ENCODE measurements at places on chromosomes 1 and 21. TPM values are rescaled to one million over a fixed set of nuclear protein-coding genes. Genes with fewer than 3 reads are reported as not detected.

AMPD1 gene
- total RNA-seq, result not detected

FAM76A gene
- total RNA-seq, result 13.7 TPM

SLC45A3 gene
- total RNA-seq, result 0.29 TPM

RPE65 gene
- not detected for total RNA-seq

GSTM5 gene
- total RNA-seq, result not detected

OPTC gene
- total RNA-seq, result not detected

FMN2 gene
- total RNA-seq, result not detected

LCE1E gene
- total RNA-seq, result not detected

RHCE gene
- 0.33 TPM for total RNA-seq

BTBD19 gene
- total RNA-seq, result 7.8 TPM

MYOM3 gene
- not detected for total RNA-seq

MMEL1 gene
- total RNA-seq, result 0.44 TPM

ZNF683 gene
- total RNA-seq, result 2.4 TPM

GRCh38 chr1:35945327-35945726 is 14.4 kb downstream of the AGO3 start:
- peaks cover 11% of the 10 kb centered on the region for H3K4me1 ChIP-seq
- H3K27ac ChIP-seq, result no peak overlapping the region
- no peak overlapping the region for H3K4me3 ChIP-seq
- H3K36me3 ChIP-seq, result no peaks in the 10 kb centered on the region
- no peak for DNase-seq

DNA sequence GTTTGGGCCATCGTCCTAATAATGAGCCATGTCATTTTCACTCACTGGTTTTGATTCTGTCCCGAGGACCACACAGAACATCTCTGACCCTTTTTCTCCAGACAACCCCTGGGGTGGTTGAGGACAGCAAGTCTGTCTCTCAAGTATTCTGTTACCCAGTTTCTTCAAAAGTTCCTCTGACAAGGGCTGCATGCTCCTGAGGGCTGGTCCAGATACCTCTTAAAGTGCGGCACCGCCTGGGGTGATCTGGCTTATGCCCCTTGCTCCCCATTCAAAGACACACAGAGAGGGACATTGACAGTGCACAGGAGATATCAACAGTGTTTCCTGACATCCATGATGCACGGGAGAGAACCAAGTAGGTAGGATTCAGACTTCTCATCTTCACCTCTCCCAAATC is 132.9 kb upstream of the EDN2 start:
- no peaks in the 10 kb centered on the region for H3K4me1 ChIP-seq
- H3K27me3 ChIP-seq, result no peaks in the 10 kb centered on the region
- no peak overlapping the region for H3K27ac ChIP-seq
- no peaks in the 10 kb centered on the region for H3K36me3 ChIP-seq
- H3K4me3 ChIP-seq, result no peak overlapping the region

- H3K4me3 ChIP-seq, result peak overlapping the region; percentile 74
- H3K36me3 ChIP-seq, result no peaks in the 10 kb centered on the region
- DNase-seq, result no peak
- peak overlapping the region; percentile 84 for H3K27ac ChIP-seq
- H3K27me3 ChIP-seq, result no peaks in the 10 kb centered on the region
These were observed 2.3 kb downstream of the SPEN start for GRCh38 chr1:15849775-15850324.

GRCh38 chr1:168945870-168946269 is 160.6 kb upstream of the ATP1B1 start:
- H3K36me3 ChIP-seq, result no peaks in the 10 kb centered on the region
- no peaks in the 10 kb centered on the region for H3K4me1 ChIP-seq
- DNase-seq, result no peak
- no peak overlapping the region for H3K27ac ChIP-seq
- H3K27me3 ChIP-seq, result no peaks in the 10 kb centered on the region

DNA sequence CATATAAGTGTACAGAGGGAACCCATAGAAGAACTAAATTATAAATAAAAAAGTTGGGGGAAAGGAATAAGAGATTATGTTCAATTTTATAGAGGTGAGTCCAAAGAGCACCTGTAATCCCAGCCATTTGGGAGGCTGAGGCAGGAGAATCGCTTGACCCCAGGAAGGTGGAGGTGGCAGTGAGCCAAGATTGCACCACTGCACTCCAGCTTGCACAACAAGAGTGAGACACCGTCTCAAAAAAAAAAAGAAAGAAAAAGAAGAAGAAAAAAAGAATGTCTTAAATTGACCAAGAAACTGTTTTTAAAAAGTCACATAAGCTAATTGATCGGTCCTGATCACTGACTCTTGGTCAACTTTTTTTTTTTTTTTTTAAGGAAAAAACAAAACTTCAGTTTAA is 19.1 kb upstream of the ATF3 start:
- H3K27ac ChIP-seq, result no peak overlapping the region
- H3K4me1 ChIP-seq, result no peaks in the 10 kb centered on the region
- no peaks in the 10 kb centered on the region for H3K36me3 ChIP-seq
- H3K4me3 ChIP-seq, result no peak overlapping the region

DNA sequence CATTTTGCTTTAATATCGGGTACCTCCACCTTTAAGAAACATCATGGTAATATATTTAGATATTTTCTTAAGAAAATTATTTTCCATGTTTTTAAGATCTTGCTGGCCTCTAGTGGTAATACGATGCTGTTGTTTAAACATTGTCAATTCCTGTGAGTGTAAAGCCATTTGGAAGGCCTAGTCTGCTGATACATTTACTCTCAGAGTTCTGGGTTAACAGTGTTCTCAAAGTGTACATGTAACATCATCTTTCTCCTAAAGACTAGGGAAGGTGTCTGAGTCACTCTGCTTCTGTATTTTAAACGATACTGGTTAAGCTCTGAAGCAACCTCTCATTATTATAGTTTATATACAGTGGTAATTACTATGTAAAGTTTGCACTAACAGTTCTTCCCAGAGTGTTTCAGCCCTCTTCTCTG is 189.1 kb downstream of the RASAL2 start:
- H3K4me3 ChIP-seq, result no peak overlapping the region
- H3K27ac ChIP-seq, result no peak overlapping the region
- no peaks in the 10 kb centered on the region for H3K27me3 ChIP-seq
- no peaks in the 10 kb centered on the region for H3K36me3 ChIP-seq
- DNase-seq, result no peak

DNA sequence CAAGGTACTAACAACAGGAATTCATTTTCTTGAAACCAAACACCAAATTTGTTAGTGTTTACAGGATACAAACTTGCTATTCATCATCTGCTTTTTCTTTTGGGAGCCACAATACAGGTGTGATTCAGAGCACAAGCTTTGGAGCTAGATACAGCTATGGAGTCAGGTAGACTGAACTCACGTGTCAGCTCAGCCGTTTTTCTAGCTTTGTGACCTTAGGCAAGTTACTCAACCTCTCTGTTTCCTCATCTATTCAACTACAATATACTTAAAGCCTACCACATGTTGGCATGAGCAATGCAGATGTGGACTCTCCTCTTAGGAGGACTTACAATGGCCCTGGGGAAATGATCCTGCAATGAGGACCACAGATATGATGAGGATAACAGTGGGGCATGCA is 6.3 kb downstream of the HTR1D start:
- no peak overlapping the region for H3K27ac ChIP-seq
- H3K36me3 ChIP-seq, result no peaks in the 10 kb centered on the region
- DNase-seq, result no peak
- H3K4me3 ChIP-seq, result no peak overlapping the region
- peaks cover 11% of the 10 kb centered on the region for H3K27me3 ChIP-seq

DNA sequence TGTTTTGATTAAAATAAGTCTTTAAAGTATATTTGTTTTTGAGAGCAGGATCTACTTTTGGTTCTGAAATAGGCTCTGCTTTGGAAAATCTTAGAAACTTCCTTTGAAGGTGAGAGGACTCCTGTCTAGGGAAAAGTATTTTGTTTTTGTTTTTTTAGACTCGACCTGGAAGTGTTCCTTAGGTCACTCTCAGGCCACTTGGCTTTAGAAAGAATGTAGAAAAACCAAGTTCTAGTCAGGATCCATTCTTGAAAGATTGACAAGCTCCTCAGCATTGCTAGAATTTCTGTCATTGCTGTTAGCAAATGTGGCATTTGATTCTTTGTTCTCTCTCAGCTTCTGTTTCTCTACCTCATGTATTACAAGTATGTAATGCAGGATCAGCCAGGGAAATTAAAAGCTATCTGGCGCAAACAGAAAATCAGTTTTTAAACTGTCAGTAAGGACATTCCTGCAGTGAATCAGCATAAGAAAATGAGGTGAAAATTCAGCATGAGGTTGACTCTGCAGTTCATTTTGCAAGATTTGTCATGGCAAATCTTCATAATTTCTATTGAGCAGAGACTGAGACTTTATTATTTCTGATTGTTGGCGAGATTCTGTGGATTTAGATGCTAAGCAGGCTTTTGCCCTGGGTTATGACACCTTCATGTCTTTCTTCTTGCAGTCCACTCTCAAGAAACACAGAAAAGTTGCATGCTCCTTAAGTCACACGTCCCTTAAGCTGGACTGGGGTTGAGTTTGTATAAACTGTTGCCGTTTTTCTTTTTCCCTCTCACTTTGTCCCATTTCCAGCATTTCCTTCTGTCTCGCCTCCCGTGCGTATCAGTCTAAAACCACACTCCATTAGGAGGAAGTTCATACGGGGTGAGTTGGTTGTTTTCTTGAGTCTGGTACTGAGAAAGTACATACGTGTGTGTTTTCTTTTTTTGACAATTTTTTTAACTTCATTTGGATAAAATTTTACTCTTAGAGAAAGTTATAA is 12.6 kb downstream of the NTPCR start:
- no peaks in the 10 kb centered on the region for H3K4me1 ChIP-seq
- no peak for DNase-seq
- no peaks in the 10 kb centered on the region for H3K27me3 ChIP-seq
- H3K4me3 ChIP-seq, result no peak overlapping the region
- H3K27ac ChIP-seq, result no peak overlapping the region

DNA sequence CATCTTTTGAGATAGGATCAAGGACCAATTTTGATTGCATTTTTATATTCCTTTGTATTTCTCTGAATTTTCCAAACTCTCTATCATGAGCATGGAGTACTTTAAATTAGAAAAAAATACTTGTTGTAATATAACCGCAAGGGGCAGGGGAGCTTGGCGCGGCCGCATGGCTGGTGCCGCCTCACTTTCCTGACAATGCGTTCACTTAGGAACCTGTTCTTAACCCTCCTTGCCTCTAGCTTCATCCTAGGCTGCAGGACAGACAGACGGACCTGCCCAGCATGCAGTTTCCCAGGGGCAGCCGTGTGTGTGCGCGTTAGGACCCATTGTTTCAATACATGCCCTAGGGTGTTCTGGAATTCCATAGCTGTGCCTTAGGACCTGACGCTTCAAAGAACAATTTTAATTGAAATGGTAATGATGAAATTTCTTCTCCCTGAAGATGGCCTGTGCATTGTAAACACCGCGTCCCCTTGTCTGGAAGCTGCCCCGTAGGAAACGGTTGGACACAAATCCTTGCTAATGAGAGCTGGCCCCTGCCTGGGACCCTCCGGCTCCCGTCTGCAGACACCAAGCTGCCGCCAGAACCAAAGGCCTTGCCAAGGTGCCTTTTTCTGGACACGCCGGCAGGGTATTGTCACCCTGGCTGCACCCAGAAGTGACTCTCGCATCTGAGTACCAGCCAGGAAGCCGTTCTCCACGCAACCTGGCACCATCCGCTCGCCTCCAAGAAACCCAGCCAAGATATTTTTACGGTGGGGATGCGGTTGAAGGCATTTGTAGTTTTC is 466.4 kb downstream of the NPHP4 start:
- no peaks in the 10 kb centered on the region for H3K27me3 ChIP-seq
- H3K27ac ChIP-seq, result no peak overlapping the region
- DNase-seq, result no peak

- H3K36me3 ChIP-seq, result no peaks in the 10 kb centered on the region
- H3K4me3 ChIP-seq, result no peak overlapping the region
- H3K27ac ChIP-seq, result no peak overlapping the region
- H3K4me1 ChIP-seq, result no peaks in the 10 kb centered on the region
These were observed 113.9 kb downstream of the RABGAP1L start for GRCh38 chr1:174273190-174273589.

DNA sequence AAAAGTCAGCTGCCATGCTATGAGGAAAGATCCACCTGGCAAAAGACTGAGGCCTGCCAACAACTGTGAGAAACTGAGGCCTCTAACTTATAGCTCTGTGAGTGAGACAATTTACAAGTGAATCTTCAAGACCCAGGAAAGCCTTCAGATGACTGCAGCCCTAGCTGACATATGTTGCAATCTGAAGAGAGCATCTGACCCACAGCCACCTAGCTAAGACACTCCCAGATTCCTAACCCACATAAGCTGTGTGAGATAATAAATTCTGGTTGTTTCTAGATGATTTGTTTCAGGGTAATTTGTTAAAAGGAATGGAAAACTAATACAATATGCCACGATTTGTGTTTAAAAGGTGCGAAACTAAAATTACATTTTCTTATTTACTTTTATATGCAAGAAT is 55.1 kb downstream of the HFM1 start:
- H3K4me3 ChIP-seq, result no peak overlapping the region
- no peaks in the 10 kb centered on the region for H3K4me1 ChIP-seq
- no peak for DNase-seq
- no peak overlapping the region for H3K27ac ChIP-seq
- H3K36me3 ChIP-seq, result no peaks in the 10 kb centered on the region

GRCh38 chr1:194300776-194301175 is 1114.4 kb upstream of the B3GALT2 start:
- H3K4me1 ChIP-seq, result no peaks in the 10 kb centered on the region
- DNase-seq, result no peak
- H3K27ac ChIP-seq, result no peak overlapping the region
- H3K36me3 ChIP-seq, result no peaks in the 10 kb centered on the region
- no peak overlapping the region for H3K4me3 ChIP-seq

DNA sequence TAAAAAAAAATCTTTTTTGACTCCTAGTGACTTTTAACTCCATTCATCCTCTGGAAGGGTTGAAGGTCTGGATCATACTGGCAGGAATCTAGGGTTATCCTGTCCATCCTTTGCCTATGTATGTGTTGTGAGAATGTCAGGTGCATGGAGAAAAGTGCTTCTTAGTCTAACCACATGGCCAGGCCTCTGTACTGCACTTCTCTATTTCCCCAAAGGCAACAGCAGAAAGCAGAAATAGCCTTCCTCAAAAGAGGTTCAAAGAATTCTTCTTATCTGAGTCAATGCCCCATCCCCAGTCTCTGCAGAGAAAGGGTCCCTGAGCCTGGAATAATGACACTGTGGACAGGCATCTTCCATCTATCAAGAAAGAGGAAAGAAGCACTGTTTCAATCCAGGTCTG is 85.7 kb upstream of the CD34 start:
- no peaks in the 10 kb centered on the region for H3K27me3 ChIP-seq
- DNase-seq, result no peak
- H3K4me3 ChIP-seq, result no peak overlapping the region
- no peaks in the 10 kb centered on the region for H3K36me3 ChIP-seq

DNA sequence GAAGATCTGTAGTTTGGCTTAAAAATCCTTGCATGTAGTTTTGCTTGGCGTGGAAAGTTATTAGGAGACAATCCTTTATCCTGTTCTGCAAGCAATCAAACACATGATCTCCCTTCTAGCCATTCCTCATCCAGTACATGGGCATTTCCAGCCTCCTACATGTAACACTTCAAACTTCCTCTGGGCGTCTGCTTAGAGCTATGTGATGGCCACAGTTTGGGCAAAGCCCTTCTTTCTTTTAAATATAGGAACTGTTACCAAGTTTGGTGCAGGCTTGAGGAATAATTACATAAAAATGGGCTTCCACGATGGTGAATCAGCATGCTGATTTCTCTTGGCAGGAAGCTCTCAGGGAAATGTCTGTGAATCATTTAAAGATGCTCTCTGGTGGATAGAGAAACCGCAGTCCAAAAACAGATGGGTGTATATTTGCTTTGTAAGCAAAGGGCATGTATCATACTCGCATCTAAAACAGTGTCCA is 176.9 kb upstream of the FMN2 start:
- no peak for DNase-seq
- H3K27me3 ChIP-seq, result no peaks in the 10 kb centered on the region
- H3K4me3 ChIP-seq, result no peak overlapping the region

GRCh38 chr1:108962681-108963051 is 618 bp downstream of the CLCC1 start:
- H3K36me3 ChIP-seq, result no peaks in the 10 kb centered on the region
- no peak for DNase-seq
- H3K27me3 ChIP-seq, result no peaks in the 10 kb centered on the region
- H3K4me3 ChIP-seq, result peak overlapping the region; percentile 69
- peaks cover 30% of the 10 kb centered on the region for H3K4me1 ChIP-seq
